ENCODE measurements at places on chromosomes 7 and 10.

DNA sequence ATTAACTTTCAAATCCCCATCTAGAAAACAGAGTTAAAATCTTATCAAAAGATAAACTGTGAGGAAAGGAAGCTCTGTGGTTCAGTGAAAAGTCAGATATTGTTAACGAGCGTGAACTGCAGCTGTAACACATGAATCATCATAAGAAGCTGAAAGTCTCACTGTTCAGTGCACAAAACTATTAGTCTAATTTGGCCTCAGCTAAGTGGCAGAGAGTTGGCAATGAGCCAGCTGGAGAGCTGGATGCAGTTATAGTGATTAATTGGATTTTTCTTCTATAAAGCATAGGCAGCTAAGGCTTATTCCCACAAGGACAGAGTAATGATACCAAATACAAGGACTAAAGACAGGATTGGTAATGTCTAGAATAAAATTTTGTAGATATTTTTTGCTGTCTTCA is 101.1 kb upstream of the ABCB5 start:
- no peak for DNase-seq

- no peak for DNase-seq
Measured at GRCh38 chr10:68092512-68092911, 16.8 kb upstream of the MYPN start.

GRCh38 chr7:2629746-2630681 is 1.8 kb upstream of the TTYH3 start:
- no peak for DNase-seq

- DNase-seq = no peak
Measured at GRCh38 chr7:22980422-22980821, 33.5 kb downstream of the HYCC1 start.

- DNase-seq = no peak
Measured at GRCh38 chr7:15862781-15863165, 176.3 kb upstream of the MEOX2 start.

GRCh38 chr7:1748839-1749173 is 78.7 kb downstream of the ELFN1 start:
- DNase-seq = no peak

DNA sequence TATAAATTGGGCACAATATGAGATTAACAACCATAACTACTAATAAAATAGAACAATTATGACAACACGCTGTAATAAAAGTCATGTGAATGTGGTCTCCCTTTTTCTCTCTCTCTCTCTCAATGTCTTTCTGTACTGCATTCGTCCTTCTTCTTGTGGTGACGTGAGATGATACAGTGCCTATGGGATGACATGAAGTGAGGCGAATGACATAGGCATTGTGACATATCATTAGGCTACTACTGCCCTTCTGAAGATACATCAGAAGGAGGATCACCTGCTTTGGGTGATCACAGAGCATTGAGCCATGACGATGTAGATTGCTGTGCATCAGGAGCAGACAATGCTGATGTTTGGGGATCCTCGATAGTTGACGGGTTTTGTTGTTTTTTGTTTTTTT is 171.6 kb downstream of the HERPUD2 start:
- no peak for DNase-seq

- no peak for DNase-seq
Measured at GRCh38 chr10:128095027-128095752, 31.0 kb downstream of the MKI67 start.

GRCh38 chr7:148909568-148909967 is 25.5 kb upstream of the EZH2 start:
- DNase-seq = no peak

GRCh38 chr7:113092762-113093161 is 6.1 kb upstream of the GPR85 start:
- DNase-seq = no peak

Data from GM19239 (cell line).